ENCODE measurements at places on chromosomes 3 and 15.

DNA sequence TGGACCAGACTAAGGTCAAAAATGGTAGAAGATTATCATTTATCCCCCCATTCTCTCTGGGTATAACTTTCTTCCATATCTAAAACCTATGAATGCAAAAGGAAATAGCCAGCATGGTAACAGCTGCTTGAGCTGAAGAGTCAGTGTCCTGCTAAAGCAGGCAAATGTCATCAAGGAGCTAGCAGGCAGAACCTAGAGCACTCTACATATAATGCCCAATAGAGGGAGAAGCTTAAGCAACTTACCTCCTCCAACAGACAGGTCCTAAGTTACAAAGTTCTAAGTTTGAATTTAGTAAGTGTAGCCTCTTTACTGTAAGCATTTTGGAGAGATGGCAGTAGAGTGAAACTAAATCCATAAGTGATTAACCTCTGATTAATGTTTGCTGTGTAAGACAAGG lies 7.7 kb downstream of the RAF1 start:
- DNase-seq = no peak

- DNase-seq = no peak
Observed at GRCh38 chr15:78445875-78446274, 7.9 kb downstream of the IREB2 start.

- no peak for DNase-seq
Observed at GRCh38 chr3:166734734-166735133, 645.4 kb downstream of the ZBBX start.

DNA sequence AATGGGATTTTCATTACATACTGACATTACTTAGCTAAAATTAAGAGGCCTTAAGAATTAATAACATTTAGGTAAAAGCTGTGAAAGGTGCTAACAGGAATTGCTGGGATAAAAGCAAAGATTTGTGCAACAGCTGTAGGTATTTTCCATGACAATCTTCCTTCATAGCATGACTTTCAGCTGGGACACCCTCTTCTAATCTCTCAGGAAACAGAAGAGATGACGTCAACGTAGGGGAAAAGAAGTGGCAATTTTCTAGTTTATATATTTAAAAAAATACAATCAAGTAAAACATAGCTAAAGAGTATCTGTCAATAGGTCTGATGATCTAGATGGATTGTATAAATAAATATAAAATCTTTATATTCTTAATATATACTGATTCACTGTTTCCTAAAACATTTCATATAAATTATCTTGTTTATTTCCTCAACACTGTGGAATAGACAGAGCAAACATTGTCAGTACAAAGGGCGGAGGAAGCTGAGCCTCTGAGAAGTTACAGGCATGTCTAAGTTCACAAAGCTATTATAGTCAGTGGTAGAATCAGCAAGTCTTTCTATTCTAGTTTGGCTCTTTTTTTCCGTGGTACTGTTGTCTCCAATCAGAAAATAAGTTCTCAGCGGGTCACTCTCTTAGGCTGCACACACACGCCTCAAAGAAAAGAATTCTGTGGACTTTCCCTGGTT lies 217.0 kb downstream of the P3H2 start:
- DNase-seq = no peak

DNA sequence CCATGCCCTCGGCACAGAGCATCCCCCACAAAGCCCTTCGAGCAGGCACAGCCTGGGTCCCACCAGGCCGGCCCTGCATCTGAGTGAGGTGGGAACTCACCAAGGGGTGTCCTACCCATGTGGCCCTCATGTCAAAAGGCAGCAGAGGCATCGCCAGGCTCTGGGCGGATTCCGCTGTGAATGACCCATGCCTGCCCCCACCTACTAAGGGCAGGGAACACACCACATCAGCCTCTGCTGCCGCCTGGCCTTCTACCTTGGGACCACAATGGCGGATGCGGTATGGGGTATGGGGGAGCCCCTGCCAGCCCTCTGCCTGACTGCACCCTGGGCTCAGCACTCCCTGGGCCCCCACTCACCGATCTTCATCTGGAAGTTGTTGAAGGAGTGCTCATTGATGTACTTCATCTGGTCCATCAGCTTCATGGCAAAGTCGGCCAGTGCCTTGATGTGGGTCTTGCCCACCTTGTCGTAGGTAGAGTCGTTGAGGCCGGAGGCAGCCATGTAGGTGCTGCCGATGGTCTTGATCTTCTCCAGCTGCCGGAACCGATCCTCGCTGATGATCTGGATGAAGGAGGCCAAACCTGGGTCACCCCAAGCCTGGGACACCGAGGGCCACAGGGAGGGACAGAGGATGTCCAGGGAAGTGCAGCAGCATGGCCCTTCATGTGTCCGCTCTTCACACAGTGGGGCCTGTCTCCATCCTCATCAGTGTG lies 87.8 kb downstream of the SEC22A start:
- no peak for DNase-seq

GRCh38 chr3:89179355-89180001 lies 72.1 kb downstream of the EPHA3 start:
- DNase-seq = peak; percentile 87

GRCh38 chr3:180829409-180830405 lies 82.8 kb upstream of the FXR1 start:
- DNase-seq = no peak

DNA sequence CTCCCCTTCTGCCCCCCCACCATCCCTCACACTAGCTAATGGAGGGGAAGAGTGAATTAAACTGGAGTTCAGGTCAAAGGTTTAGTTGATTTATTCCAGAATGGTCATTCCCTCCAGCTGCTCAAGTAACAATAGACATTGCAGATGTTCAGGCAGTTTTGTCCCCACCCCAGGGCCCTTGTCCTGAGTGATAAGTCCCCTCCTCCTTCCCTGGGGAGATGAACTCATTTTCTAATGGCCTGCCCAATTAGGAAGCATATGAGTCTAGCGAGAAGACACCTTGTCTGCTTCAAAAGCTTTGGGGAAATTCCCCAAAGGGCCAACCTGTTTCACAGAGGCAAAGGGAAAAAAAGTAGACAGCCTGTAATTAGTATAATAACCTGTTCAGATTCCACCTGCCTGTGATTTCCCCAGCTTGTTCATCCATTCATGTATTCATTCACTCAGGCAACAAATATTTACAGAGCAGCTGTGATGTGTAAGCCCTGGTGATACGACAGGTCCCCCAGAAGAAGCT lies 165.3 kb downstream of the SHQ1 start:
- DNase-seq = no peak

DNA sequence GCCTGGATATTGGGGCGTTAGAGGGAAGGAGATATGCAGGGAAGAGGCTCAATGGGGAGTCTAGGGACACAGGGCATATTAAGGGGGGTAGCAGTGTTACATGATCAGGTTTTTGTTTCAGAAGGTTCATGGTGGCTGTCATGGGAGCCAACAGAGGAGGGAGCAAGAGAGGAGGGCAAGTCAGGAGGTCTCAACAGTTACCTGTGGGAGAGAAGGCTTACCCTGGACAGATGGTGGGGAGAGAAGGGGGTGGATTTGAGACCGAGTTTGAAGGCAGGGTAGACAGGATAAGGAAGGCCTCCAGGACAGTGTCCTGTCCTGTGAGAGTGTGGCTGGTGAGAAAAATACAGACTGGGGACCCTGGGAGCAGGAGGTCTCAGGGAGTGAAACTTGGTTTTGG lies 3.8 kb upstream of the WNT7A start:
- no peak for DNase-seq

GRCh38 chr3:53155760-53156159 lies 5.2 kb upstream of the PRKCD start:
- no peak for DNase-seq

GRCh38 chr3:77426531-77426930 lies 386.6 kb downstream of the ROBO2 start:
- peak; percentile 77 for DNase-seq

DNA sequence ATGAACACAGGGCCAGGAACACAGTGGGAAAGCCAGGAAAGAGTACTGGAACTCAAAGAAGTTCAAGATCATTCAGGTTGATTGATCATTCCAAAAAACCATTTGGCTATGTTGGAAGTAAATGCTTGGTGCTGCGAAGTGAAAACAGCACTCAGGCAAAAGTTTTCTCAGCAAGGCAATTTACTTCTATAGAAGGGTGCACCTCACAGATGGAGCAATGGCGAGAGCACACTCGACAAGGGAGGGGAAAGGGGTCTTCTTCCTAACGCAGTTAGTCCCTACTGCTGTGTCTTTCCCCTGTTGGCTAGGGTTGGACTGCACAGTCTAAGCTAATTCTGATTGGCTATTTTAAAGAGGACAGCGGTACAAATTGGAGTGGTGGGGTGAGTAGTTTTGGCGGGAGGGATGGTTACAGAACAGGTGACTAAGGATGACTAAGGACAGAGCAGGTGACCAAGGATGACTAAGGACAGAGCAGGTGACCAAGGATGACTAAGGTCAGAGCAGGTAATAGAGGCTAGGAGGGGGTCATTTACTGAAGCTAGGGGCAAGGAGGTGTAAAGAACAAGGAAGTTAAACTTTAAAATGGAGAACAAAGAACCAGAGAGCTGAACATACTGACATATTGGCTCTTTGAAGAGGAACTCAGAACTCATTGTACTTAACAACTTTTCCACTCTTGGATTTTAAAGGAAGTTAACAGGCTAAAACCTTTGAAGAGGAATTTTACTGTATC lies 43.3 kb downstream of the HOMER2 start:
- DNase-seq = no peak

DNA sequence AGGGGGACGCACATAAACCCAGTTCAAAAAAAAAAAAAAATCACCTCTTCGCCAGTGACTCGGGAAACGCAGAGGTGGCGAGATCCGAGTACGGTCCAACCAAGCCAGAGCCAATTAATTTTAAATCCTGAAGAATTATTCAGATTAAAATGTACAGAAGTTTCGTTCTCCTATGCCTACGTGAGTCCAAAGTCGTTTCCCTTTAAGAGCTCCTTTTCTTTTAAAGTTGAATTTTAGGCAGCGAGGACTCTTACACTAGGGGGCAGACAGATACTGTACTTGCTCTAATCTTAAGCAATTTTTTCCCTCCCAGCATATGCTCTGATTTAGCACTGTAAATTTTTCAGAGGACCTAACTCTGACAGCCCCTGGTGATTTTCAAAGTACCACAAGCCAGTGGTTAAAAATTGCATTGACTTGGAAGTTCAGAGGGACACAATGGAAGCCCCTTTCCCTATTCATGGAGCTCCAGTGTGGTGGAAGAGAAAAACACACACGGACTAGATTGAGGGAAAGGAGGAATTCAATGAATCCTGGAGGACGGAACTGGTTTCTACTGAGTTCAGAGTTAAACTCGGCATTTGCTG lies 3.3 kb upstream of the NR2F2 start:
- DNase-seq = peak; percentile 95

- DNase-seq = no peak
Observed at GRCh38 chr15:69302929-69303328, 4.2 kb downstream of the PAQR5 start.

DNA sequence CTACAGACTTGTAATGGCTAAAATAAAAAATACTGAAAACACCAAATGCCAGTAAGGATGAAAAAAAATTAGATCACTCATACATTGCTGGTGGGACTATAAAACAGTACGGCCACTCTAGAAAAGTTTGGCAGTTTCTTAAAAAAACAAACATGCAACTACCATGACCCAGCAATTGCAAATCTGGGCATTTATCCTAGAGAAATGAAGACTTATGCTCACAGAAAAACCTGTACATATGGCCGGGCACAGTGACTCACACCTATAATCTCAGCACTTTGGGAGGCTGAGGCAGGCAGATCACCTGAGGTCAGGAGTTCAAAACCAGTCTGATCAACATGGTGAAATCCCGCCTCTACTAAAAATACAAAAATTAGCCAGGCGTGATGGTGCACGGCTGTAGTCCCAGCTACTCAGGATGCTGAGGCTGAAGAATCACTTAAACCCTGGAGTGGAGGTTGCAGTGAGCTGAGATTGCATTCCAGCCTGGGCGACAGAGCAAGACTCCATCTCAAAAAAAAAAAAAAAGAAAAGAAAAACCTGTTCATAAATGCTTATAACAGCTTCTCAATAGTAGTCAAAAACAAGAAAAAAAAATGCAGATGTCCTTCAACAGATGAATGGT lies 5.6 kb downstream of the TP53BP1 start:
- no peak for DNase-seq

DNA sequence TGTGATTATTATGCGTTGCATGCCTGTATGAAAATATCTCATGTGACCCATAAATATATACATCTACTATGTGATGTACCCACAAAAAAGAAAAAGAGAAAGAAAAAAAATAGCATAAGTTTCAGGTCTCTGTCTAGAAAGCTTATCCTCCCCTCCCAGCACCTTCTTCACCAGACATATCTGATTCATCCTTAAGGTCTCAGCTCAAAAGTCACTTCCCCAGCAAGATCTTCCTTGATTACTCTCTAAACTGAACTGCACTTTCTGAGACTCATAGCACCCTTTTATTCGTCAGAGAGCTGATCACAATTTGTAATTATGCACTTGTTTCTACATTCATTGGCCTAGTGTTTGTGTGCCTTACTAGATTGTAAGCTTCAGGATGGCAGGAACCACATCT lies 11.1 kb upstream of the PTPN9 start:
- DNase-seq = no peak

DNA sequence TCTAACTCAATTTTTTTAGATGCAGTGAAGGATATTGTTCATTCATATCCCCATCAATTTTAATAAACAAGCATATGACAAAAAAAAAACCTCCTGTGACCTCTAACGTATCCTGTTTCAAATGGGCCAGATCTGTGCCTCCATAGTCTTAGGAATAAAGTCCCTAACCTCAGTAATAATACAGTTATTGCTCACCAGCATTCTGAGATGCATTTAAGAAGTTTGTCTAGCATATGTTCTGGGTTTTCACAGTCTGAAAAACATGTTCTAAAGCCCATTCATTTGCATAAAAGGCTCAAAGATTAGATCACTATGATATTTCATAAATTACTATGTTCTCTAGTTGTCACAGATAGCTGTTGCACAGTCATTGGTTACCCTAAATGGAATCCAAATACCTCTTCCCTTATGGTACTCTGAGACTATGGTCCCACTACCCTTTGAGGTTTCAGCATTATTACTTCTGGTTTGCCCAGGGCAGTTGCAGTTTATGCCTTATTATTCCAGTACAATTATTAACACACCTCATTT lies 190.1 kb downstream of the ZIC4 start:
- no peak for DNase-seq

Data from A673 (cell line).